ENCODE measurements at places on chromosomes 5 and 9. TPM values are rescaled to one million over a fixed set of nuclear protein-coding genes. Genes with fewer than 3 reads are reported as not detected.
A peak's percentile ranks its signal among the peaks of the same experiment; 100 is the strongest.

DNA sequence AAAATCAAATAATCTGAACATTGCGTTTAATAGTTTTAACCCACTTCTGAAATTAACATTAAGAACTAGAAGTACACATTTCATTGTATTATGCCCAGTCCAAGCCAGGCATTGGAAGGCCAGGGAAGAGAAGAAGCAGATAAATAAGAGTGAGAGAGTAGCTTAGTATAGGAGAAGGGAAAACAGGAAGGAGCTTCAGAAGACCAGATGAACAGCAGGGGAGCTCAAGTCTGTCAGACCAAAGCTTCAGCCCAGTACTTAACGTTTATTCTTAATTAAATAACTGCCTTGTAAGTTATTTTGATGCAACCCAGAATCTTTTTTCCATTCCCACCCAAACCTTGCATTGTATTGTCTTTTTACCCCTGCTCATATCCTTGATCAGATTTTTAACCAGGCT, 11.5 kb upstream of the FAM120AOS start:
- DNase-seq, result no peak
- H3K36me3 ChIP-seq, result no peaks in the 10 kb centered on the region
- H3K27me3 ChIP-seq, result no peaks in the 10 kb centered on the region
- H3K4me1 ChIP-seq, result peaks cover 32% of the 10 kb centered on the region
- H3K4me3 ChIP-seq, result no peak overlapping the region

Gene CDH18
- not detected for total RNA-seq

GRCh38 chr9:108727580-108728111, 128.1 kb downstream of the ACTL7B start:
- H3K4me3 ChIP-seq, result no peak overlapping the region
- H3K4me1 ChIP-seq, result peaks cover 2% of the 10 kb centered on the region
- H3K36me3 ChIP-seq, result no peaks in the 10 kb centered on the region
- no peaks in the 10 kb centered on the region for H3K27me3 ChIP-seq

GRCh38 chr5:61768692-61769281, 436.7 kb downstream of the ZSWIM6 start:
- H3K4me1 ChIP-seq, result no peaks in the 10 kb centered on the region
- H3K4me3 ChIP-seq, result no peak overlapping the region
- no peak overlapping the region for H3K27ac ChIP-seq
- no peaks in the 10 kb centered on the region for H3K36me3 ChIP-seq
- no peak for DNase-seq
- H3K27me3 ChIP-seq, result peaks cover 15% of the 10 kb centered on the region

Gene MYMK
- not detected for total RNA-seq

DNA sequence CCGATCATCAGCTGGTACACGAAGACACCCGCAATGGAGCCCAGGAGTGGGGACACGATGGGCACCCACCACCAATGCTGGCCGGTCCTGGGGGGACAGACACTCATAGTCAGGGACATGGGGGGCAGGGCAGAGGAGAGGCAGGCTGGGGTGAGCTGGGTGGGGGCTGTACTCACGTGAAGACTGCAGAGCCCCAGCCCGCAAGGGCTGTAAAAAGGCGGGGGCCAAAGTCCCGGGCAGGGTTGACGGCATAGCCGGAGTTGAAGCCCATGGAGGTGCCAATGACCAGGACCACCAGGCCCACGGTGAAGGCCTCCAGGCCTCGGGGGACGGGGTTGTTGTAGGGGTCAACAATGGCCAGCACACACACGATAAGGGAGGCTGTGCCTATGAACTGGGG, 5.3 kb downstream of the AQP3 start:
- peaks cover 50% of the 10 kb centered on the region for H3K4me1 ChIP-seq
- DNase-seq, result no peak
- no peaks in the 10 kb centered on the region for H3K27me3 ChIP-seq
- H3K4me3 ChIP-seq, result peak overlapping the region; percentile 72

DNA sequence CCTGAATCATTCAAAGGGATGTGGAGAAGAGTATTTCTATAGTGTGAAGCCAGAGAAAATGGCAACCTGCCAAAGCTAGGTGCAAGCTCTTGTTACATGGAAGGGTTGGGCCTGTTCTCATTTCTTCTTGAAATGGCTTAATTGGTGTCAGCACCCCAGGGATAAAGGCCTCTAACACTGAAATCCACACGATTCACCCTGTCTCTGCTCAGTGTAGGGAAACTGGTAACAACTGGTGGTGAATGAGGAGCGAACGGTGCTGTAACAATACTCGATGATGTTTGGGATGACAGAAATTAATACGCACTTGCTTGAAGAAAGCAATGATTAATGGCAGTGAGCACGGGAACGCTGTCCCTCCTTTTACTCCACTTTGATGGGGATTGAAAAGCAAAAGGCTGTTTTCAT, 16.2 kb downstream of the PBX3 start:
- DNase-seq, result no peak
- H3K27ac ChIP-seq, result no peak overlapping the region
- H3K4me1 ChIP-seq, result peaks cover 36% of the 10 kb centered on the region
- H3K4me3 ChIP-seq, result no peak overlapping the region
- no peaks in the 10 kb centered on the region for H3K36me3 ChIP-seq
- H3K27me3 ChIP-seq, result no peaks in the 10 kb centered on the region

- no peaks in the 10 kb centered on the region for H3K36me3 ChIP-seq
- H3K27me3 ChIP-seq, result no peaks in the 10 kb centered on the region
- H3K4me1 ChIP-seq, result no peaks in the 10 kb centered on the region
- H3K27ac ChIP-seq, result no peak overlapping the region
- H3K4me3 ChIP-seq, result no peak overlapping the region
These were observed 822.5 kb downstream of the PTPRD start for GRCh38 chr9:9790216-9790872.

Gene PRRC2B
- 57.0 TPM for total RNA-seq

DNA sequence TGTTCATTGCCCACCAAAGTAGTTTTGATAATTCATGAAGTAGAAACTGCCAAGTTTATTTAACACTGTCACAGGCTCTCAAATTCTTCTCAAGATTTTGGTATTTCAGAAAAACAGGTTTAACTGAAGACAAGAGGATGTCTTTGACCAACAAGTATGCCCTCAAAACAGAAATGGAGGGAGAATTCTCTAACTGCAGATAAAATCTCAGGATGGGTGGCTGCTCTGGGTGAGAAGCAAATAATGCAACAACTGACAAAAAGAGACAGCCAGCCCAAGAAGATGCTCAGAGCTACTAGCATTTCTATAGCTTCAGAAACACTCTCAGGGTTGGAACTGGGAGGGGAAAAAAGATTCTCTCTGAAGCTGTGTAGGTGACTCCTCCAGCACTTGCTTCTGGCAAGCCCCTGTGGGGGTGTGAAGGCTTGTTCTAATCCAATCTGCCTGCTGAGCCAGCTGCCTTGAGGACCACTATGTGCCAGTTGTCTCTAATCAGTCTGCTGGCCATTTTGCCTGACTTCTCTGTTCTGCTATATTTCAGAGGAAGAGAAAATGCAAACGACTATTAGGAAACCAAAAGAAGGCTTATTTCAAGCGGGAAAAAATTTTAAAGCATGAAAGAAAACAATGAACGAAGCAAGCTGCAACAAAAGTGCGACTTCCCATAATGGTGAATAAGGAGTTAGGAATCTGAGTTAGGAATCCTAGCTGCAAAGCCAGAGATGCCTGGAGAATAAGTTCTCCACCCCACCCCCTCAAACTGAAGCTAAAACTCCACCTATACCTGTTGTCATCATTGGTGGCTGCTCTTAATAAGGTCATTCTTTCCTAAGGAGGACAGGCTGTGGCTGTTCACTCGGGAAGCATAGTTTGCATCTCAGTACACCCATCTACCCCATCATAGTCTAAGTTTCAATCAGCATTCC, 147.5 kb downstream of the GNAQ start:
- H3K4me3 ChIP-seq, result no peak overlapping the region
- H3K4me1 ChIP-seq, result peaks cover 9% of the 10 kb centered on the region
- H3K27ac ChIP-seq, result no peak overlapping the region
- no peaks in the 10 kb centered on the region for H3K36me3 ChIP-seq

Gene SOX30
- not detected for total RNA-seq

GRCh38 chr9:100498592-100498991, 25.6 kb downstream of the TMEFF1 start:
- no peak for DNase-seq
- no peaks in the 10 kb centered on the region for H3K4me1 ChIP-seq
- no peaks in the 10 kb centered on the region for H3K36me3 ChIP-seq
- no peaks in the 10 kb centered on the region for H3K27me3 ChIP-seq
- H3K27ac ChIP-seq, result no peak overlapping the region

DNA sequence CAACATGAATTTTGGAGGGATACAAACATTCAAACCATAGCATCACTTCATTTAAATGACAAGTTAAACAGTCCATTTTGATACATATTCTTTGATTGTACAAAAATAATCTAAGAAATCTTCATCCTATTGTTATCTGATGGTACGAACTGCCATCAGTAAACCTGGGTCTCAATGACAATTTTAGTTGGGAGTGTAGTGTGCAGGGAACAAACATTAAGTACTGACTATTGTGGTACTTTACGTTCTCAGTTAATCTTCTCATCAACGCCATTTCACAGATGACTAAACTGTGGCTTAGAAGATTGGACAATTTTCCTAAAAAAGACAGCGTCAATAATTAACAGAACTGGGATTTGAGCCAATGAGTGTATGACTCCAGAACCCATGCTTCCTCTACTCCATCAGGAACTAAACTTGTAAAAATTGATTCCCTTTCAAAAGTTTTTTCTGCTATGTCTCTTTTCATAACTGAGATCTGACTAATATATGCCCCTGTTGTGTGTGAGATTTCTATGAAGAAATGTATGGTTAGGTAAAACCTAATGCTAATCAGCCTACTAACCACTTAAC, 21.1 kb downstream of the TNPO1 start:
- H3K27me3 ChIP-seq, result no peaks in the 10 kb centered on the region
- no peaks in the 10 kb centered on the region for H3K36me3 ChIP-seq
- H3K27ac ChIP-seq, result no peak overlapping the region
- no peak overlapping the region for H3K4me3 ChIP-seq
- no peak for DNase-seq
- peaks cover 60% of the 10 kb centered on the region for H3K4me1 ChIP-seq

GRCh38 chr5:11385251-11385900, 518.9 kb downstream of the CTNND2 start:
- H3K27ac ChIP-seq, result no peak overlapping the region
- no peak for DNase-seq
- H3K4me1 ChIP-seq, result peaks cover 12% of the 10 kb centered on the region
- H3K27me3 ChIP-seq, result no peaks in the 10 kb centered on the region

- H3K27me3 ChIP-seq, result no peaks in the 10 kb centered on the region
- DNase-seq, result no peak
- H3K27ac ChIP-seq, result no peak overlapping the region
- H3K4me1 ChIP-seq, result no peaks in the 10 kb centered on the region
- no peak overlapping the region for H3K4me3 ChIP-seq
- no peaks in the 10 kb centered on the region for H3K36me3 ChIP-seq
These were observed 603.9 kb downstream of the CDH12 start for GRCh38 chr5:22249209-22249729.

Gene SLC6A18
- total RNA-seq, result not detected

GRCh38 chr5:134224888-134225779, 739 bp downstream of the PPP2CA start:
- peaks cover 42% of the 10 kb centered on the region for H3K4me1 ChIP-seq
- peaks cover 3% of the 10 kb centered on the region for H3K36me3 ChIP-seq
- peak overlapping the region; percentile 99 for H3K27ac ChIP-seq
- no peak for DNase-seq
- H3K4me3 ChIP-seq, result peak overlapping the region; percentile 76

- H3K27me3 ChIP-seq, result no peaks in the 10 kb centered on the region
- H3K4me1 ChIP-seq, result no peaks in the 10 kb centered on the region
- H3K36me3 ChIP-seq, result no peaks in the 10 kb centered on the region
- DNase-seq, result no peak
- H3K4me3 ChIP-seq, result no peak overlapping the region
These were observed 335.3 kb upstream of the ADAMTSL1 start for GRCh38 chr9:18138656-18139055.

Gene OGN
- 0.76 TPM for total RNA-seq

Gene KIF20A
- total RNA-seq, result 13.7 TPM

DNA sequence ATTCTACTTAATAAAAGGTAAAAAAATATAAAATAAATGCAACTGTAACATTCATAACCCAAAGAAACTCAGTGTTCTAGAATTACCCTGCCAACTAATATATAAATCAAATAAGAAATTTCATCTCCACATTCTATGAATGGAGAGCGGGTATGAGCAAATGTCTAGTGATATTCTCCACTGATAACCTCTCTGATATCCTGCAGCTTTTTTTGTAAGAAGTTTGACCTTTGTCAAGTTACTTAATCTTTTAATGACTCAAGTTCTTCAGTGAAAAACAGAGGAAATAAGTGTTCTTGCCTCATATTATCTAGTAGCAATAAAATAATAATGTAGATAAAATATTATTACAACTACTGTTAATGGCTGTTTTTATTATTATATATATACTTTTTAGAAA, 1275.6 kb upstream of the CDH9 start:
- no peak overlapping the region for H3K4me3 ChIP-seq
- no peak overlapping the region for H3K27ac ChIP-seq
- DNase-seq, result no peak
- H3K27me3 ChIP-seq, result no peaks in the 10 kb centered on the region
- H3K36me3 ChIP-seq, result no peaks in the 10 kb centered on the region

DNA sequence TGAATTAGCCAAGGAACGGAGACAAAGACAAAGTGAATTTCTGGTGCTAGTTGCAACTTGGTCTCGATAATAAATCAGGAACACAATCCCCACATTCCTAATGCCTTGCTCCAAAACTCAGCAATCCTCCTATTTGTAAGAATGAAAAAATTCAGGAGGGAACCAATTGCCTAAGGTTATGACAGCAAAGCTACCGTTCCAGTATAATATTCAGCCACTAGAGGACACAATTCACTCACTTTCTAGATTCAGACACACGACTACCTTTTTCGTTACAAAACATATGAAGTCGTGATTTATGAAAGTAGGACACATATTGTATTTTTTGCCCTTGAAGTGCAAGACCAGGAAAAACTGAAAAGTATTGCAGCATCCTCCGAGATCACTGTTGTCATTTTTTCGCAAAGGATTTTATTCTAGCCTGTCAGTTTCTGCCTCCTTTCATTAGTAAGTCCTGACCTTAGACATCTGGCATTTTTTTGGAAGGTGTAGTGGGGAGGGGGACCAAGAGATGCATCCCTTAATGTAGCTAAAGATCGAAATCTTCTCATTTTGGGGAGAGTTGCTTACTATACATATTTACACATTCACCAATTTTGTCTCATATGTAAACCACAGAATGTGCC, 133.1 kb downstream of the DOCK8 start:
- H3K36me3 ChIP-seq, result no peaks in the 10 kb centered on the region
- no peak for DNase-seq
- H3K4me3 ChIP-seq, result no peak overlapping the region
- H3K27ac ChIP-seq, result no peak overlapping the region

Gene CDX1
- not detected for total RNA-seq

- no peaks in the 10 kb centered on the region for H3K4me1 ChIP-seq
- H3K4me3 ChIP-seq, result no peak overlapping the region
- no peaks in the 10 kb centered on the region for H3K36me3 ChIP-seq
These were observed 198.8 kb downstream of the PRELID2 start for GRCh38 chr5:145636371-145636770.
